ENCODE measurements at places on chromosomes 7 and 10.

GRCh38 chr10:105017116-105017515 is 376.0 kb downstream of the SORCS3 start:
- DNase-seq: no peak

DNA sequence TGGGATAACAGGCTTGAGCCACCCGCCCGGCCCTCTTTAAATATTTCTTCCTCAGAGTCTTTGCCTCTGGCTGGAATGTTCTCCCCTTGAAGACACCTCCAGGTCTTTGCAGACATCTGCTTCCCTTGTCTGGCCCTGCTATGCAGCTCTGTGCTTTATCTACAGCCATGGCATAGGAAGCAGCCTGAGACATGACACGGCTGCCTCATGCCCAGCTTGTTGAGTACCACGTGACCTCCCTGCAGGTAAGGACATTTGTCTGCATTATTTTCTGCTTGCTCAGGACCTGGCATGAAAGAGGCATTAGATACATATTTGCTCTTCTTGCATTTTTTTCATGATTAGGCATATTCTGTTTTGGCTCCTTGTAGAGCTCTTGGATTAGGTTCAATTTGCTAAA is 113.8 kb upstream of the KLF6 start:
- DNase-seq: no peak

GRCh38 chr7:141839256-141839655 is 2.0 kb downstream of the PRSS37 start:
- no peak for DNase-seq

DNA sequence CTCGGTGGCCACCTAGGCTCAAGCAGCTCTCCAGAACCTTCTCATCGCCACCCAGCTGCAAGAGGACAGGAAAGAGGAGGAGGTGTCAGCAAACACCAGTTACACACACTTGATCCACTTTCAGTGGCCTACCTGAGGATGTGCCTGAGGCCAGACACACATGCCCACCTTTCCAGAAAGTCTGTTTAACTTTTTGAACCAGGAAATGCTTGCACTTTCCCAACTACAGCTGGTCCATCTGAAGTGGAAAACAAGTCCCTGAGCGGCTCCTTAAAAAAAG is 15.7 kb upstream of the CYREN start:
- no peak for DNase-seq

DNA sequence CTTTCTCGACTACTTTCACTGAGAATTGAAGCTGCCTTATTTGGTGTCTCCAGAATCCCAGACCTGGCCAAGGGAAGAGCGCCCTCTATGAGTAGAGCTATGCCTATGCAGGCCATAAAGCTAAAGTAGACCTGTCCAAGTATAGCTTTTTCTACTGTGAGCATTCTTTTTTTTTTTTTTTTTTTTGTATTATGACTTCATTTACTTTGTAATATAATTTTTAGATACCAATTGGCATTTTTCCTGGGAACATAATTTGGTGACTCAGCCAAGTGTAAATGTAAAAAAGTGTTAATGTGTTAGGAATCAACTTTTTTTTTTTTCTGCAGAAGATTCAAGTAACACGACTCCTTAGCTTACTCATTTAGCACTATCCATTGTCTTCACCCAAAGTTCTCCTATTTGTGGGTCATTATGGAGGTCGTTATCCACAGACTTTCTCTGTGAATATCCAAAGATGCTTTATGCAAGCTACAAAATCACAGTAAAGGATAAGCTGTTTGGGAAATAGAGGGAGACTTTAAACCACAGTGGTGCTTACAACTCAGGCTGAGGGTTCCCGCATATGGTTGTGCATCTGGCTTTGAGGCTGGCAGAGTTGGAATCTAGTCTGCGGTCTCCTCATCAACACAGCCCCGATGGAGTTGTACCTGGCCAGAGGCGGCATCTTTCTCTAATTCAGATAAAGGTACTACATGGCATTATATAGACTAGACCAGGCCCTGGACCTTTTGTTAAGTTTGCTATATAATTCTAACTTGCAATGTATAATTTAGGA is 1040.2 kb upstream of the SORCS1 start:
- DNase-seq: peak; percentile 71

GRCh38 chr10:129911451-129912165 is 52.5 kb downstream of the EBF3 start:
- no peak for DNase-seq

DNA sequence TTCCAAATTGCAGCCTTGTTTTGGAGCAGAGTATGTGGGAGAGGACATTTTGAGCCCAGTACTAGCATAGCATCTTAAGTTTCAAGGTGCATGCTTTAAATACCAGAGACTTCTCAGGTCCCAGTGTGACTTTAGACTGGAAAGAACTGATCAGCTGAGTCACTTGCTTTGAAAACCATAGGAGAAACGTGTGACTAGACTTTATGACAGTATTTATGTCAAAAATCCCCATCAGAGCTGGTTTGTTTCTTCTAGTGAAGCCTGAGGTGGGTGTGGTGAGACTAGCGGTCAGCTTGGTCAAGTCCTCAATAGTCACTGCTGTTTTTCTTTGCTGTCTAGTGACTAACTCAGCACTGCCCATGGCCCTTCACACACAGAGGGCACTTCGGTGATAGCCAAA is 724.2 kb downstream of the GATA3 start:
- no peak for DNase-seq

DNA sequence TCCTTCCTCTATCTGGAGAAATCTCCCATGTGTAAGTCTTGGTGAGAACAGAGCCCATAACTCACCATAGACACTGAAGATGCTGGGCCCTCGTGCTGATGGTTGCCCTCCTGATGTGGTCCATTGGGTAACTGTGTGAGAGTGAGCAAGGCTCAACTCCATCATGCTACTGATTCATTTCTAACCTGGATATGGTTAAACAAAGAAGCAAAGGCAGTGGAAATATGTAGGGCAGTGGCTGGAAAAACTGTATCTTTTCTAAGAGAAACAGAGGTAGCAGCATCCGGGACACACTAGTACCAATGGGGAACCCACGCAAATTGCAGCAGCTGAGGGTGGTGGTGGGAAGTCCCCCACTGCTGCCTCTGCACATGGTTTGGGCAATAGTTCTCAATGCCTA is 221.7 kb downstream of the KLF6 start:
- no peak for DNase-seq

DNA sequence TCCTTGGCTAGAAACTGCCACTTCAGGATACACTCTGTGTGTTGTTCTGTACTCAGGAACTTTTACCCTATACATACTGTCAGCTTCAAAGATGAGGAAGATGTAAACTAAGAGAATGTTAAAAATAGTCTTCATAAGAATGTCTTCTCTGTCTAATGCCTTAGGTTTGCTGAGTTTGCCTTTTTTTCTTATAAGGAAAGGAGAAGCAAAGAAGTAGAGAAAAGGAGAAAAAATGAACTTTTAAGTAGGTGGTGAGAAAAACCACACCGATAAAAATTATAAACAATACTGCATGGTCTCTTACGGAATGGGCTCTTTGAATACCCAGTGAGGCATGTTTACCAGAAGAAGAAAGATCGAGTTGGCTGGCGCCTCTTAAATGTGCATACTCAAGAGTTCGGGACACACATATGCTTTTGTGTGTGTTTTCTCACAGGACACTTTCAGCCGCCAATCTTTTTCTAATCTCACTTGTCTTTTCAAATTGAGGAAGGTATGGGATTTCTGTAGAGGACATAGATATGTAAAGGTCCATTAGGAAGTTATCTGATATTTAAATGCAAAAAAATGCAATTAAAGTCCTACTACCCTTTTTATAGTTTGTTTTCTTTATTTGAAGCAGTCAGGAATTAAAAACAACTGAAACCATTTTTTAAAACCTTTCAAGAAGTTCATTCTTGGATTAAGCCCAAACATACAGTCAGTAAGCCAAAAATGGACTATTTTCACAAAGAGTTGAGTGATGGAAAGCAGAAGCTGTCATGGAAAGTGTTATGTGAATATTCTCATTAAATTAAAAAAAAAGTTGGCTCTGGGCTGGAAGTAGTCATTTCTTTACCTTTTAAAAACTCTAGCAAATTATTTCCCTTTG is 100.6 kb upstream of the MDFIC start:
- DNase-seq: no peak

- no peak for DNase-seq
Observed at GRCh38 chr10:7855205-7855604, 36.9 kb downstream of the TAF3 start.

- DNase-seq: peak; percentile 59
Observed at GRCh38 chr10:76086761-76087639, 655.6 kb downstream of the LRMDA start.

- DNase-seq: peak; percentile 65
Observed at GRCh38 chr7:105389088-105389650, 448 bp upstream of the SRPK2 start.

DNA sequence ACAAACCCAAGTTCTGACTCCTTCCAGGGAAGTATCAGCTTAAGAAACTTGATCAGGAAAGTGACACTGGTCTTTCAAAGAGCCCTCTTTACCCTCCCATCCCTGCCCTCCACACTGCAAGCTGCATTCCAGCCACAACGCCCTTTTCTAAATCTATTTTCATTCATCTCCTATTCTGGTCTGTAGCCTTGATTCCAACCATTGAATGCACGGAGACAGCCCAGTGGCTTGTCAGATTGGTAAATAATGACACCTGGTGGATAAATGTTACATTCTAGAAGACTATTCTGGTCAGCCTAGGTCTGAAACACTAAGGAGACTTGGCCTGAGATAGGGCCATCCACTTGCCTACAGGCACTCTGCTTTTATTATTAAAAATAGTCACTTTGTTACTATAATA is 20.9 kb downstream of the MORN4 start:
- DNase-seq: peak; percentile 45

DNA sequence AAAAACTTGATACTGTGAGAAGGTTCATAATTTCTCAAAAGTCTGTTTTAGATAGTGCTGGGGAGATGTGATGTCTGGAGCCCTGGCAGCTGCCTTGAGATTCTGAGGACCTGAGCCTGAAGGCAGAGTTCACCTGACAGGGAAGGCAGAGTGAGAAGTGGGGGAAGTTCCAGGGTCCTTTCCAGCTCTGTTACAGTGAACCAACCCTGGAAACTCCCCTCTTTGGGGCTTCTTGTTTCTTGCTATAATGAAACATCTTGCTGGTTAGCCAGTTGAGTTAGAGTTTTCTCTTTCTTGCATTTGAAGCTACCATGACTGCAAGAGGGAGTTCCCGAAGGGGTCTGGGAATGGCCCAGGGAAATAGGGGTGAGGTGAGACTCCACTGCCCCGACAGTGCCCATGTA is 158.9 kb upstream of the TNRC18 start:
- DNase-seq: no peak

GRCh38 chr10:29199941-29200679 is 88.8 kb upstream of the LYZL1 start:
- no peak for DNase-seq

DNA sequence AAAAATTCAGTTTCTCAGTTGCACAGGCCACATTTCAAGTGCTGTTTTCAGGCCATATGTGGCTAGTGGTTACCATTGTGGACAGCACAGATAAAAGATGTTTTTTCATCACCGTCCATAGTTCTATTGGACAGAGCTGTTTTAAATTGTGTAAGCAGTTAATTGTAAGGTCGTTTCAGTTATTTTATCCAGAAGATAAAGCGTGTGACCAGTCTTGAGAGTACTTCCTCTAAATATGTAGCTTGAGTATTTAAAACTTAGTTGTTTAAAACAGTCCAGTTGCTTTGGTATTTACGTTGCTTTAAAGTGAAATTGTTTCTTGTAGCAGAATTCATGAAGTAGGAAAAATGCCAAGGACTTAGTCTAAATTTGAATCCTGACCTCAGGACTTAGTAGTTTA is 66.9 kb downstream of the ZNRF2 start:
- no peak for DNase-seq

GRCh38 chr10:77177161-77177560 is 460.4 kb downstream of the KCNMA1 start:
- DNase-seq: no peak

- peak; percentile 12 for DNase-seq
Observed at GRCh38 chr10:93542358-93542791, 24.1 kb upstream of the FFAR4 start.

GRCh38 chr7:133164498-133164897 is 82.6 kb upstream of the CHCHD3 start:
- DNase-seq: no peak

DNA sequence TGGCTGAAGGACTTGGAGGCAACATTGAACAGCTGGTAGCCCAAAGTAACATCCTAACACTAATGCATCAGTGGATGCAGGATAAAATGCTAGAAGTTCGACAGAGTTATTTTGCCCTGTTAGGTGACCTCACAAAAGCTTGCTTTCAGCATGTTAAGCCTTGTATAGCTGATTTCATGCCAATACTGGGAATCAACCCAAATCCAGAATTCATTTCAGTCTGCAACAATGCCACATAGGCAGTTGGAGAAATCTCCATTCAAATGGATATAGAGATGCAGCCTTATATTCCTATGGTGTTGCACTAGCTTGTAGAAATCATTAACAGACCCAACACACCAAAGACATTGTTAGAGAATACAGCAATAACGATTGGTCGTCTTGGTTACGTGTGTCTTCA is 62.9 kb downstream of the CCSER2 start:
- DNase-seq: no peak

- DNase-seq: no peak
Observed at GRCh38 chr10:104913390-104913789, 272.3 kb downstream of the SORCS3 start.

DNA sequence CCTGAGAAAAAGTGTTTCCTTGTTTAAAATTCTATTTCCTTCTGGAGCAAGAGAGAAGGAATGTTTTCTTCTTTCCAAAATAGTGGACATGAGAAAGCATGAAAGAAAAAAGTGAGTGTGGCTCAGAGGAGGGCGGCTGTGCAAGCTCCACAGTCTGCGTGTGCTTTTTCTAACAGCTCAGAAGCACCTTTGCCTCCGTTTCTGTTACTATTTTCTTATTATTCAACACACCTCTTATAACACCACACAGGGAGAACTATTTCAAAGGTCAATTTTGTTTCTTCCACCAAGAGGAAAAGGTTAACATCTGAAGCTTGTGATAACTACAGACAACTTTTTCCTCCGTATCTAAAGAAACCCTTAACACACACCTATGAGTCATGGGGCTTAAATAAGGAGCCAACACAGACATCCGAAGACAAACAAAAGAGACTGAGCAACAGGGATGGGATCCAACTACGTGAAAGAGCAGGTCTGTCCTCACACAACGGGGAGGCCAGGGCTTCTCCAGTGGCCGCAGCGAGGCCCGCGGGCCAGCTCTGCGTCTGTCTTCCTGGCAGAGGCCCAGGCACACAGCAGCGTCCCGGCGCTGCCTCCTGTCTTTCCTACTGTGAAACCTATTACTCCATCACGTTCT is 36.2 kb upstream of the NCAPG2 start:
- DNase-seq: peak; percentile 98

GRCh38 chr10:127736222-127736914 is 617 bp upstream of the FOXI2 start:
- DNase-seq: no peak

DNA sequence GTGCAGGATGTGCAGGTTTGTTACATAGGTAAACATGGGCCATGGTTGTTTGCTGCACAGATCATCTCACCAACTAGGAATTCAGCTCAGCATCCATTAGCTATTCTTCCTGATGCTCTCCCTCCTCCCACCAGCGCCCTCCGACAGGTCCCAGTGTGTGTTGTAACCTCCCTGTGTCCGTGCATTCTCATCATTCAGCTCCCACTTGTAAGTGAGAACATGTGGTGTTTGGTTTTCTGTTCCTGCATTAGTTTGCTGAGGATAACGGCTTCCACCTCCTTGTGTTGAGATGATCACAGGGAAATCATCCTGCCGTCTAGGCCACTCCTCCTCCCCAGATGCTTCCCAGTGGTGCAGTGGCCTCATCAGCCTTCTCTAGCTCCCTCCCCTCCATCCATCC is 261.6 kb upstream of the GALNT17 start:
- DNase-seq: no peak

GRCh38 chr7:1698201-1698600 is 28.1 kb downstream of the ELFN1 start:
- DNase-seq: no peak

- DNase-seq: peak; percentile 100
Observed at GRCh38 chr7:94183289-94183749, 179.2 kb upstream of the BET1 start.
